ENCODE measurements at places on chromosomes 2 and 18.

GRCh38 chr2:170095380-170095779, 82.6 kb upstream of the MYO3B start:
- no peak for DNase-seq

DNA sequence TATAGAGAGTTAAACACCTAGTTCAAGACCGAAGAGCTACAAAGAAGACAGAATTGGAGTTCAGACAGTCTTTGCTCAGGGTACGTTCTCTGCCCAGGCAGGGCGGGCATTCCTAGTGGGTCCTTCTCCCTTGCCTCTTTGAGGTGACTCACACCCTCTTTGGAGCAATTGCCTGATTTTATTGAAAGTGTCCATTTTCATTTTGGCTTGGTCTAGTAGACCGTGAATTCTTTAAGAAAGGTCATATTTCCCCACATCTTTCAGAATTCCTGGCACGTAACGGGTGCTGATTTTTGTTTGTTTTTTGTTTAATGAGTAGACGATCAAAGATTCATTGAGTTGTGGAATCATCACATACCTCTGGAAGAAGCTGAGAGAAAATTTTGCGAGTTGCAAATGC, 871.5 kb downstream of the RNF144A start:
- DNase-seq = no peak

GRCh38 chr2:167318581-167318980, 430.3 kb downstream of the XIRP2 start:
- no peak for DNase-seq

DNA sequence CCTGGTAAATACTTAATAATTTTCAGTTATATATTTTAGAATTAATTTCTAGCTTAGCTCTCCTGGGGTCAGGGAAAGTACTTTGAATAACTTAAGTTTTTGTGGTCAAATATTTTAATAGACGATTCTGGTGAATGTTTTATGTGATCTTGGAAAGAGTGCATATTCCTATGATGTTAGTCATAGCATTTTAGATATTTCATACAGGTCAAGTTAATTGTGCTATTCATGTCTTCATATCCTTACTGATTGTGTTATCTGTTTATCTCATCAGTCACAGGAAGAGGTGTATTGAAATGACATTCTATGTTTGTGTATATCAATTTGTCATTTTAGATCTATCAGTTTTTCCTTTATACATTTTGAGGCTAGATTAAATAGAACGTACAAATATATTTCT, 576.2 kb downstream of the CPS1 start:
- DNase-seq = no peak

- no peak for DNase-seq
Observed at GRCh38 chr2:215238485-215239098, 73.3 kb upstream of the ATIC start.

GRCh38 chr2:190663839-190664238, 15.0 kb downstream of the NAB1 start:
- no peak for DNase-seq

DNA sequence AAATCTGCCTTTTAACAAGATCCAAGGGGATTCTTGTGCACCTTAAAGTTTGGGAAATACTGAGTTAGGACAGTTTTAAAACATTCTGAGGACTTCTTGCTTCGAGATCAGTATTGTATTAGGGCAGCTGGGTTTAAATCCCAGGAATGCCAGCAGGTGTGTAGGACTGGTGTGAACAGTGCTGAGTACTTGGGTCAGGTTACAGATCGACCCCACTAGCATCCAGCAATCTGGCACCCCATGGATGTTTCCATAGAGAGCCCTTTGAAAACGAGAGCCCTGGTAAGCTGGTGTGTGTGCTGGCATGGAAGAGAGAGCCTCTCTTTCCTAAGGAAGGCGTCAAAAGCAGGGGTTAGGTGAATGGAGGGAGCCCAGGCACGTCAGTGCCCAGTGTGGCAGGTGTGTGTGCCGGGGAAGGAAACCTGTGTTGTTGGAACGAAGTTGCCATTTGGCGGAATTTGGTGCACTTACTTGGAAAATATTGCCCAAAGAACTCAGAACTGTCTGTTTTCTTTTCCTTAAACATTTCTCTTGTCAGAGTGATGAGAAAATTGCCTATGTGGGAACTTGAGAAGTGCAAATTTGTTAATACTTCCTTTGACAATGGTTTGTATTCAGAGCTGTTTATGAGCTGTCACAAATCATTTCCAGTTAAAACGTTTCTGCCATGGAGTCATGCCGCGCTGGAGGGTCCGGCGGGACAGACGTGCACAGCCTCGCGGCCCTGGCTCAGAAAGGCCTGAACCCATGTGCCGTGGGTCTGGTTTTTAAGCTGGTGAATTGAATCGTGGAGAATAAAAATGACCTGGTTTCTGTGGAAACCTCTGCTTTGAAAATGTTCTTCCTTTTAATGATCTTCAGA, 38.1 kb downstream of the LDLRAD4 start:
- no peak for DNase-seq

- no peak for DNase-seq
Observed at GRCh38 chr2:113770929-113771328, 14.5 kb upstream of the SLC35F5 start.

GRCh38 chr2:120954939-120955338, 219.3 kb downstream of the GLI2 start:
- no peak for DNase-seq

DNA sequence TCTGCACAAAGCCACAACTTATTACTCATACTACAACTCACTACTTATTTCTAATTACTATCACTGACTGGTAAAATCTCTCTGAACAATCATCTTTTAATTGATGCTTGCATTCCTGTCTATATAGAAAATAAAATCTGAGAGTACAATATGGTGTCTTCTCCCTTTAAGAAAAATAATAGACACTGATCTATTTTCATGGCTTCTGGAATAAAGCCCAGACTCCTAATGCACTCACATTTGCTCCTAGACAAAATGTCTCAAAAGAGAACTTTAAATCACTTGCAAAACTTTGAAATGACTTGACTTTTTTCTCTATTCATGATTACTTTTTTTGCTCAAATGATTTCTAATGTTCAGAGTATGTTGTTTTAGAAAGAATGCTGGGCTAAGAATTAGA, 28.7 kb downstream of the ESCO1 start:
- no peak for DNase-seq

DNA sequence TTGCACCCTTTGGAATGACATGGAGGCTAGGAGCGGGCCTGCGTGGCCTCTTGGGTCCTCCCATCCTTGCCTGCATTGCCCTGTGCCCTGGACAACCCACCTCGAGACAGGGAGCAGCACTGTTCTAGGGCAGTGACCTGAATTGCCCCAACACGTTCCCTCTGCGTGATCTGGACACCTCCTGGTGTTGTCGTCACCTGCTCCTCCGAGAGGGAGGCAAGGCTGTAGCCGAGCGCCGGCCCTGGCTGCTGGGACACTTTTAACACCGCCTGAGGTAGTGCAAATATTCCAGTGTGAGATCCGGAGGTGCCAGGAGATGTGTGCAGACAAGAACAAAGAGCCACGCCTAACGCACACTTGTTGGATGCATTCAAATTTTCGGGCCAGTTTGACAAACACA, 131.5 kb downstream of the SMAD7 start:
- no peak for DNase-seq

- no peak for DNase-seq
Observed at GRCh38 chr2:26059542-26059941, 25.7 kb downstream of the RAB10 start.

- no peak for DNase-seq
Observed at GRCh38 chr2:148704247-148704646, 59.7 kb downstream of the EPC2 start.

GRCh38 chr2:104818264-104818663, 35.7 kb upstream of the POU3F3 start:
- DNase-seq = no peak

DNA sequence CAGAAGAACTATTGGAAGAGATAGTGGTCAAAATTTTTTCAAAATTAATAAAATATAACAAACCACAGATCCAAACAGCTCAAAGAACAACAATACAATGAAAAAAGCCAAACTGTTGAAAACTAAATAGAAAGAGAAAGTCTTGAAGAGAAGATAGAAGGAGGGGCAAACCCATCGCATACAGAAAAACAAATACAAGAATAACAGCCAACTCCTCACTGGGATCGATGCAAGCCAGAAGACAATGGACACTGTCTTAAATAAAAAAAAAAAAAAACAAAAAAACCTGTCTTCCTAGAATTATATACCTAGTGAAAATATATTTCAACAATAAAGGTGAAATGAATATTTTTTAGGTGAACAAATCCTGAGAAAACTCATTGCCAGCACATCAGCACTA, 34.1 kb upstream of the ARHGAP25 start:
- no peak for DNase-seq

DNA sequence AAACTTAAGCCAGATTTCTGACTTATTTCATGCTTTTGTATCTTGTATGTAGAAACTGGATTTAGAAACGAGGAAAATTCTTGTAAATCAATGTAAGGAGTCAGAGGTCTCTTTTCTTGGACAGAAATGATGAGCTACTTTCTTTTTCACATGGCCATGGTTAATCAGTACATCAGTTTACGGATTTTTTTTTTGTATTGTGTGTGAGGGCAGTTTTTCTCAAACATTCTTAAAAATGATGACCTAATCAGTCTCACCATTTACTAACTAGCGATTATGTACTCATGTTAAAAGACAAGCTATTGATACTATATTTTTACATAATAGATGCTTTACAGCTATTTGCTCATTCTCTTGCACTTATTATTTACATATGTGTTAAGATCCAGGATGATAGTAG, 165.2 kb upstream of the DOCK10 start:
- DNase-seq = no peak

GRCh38 chr2:121777699-121778058, 22.2 kb downstream of the TSN start:
- DNase-seq = no peak

GRCh38 chr18:40004246-40004645, 1950.8 kb upstream of the PIK3C3 start:
- no peak for DNase-seq

- DNase-seq = no peak
Observed at GRCh38 chr2:217387776-217388387, 528.0 kb upstream of the TNP1 start.

DNA sequence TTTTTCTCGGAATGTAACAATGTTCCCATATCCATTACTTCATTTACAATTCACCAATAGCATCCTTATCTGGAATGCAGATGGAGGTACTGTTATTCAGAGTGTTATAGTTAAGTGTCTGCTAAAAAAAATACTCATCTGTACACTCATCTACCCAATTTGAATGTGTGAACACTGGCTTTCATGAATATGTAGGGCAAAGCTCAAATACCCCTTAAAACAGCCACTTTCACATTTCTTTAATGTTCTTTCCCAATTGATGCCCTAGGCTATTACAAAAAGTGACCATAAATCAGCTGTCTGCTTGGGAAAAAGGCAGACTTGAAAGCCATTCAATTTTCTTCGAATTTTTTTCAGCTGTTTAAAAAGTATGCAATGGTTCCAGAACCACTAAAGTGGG, 796.3 kb upstream of the FSHR start:
- no peak for DNase-seq

- no peak for DNase-seq
Observed at GRCh38 chr18:66640431-66640830, 36.5 kb upstream of the CDH19 start.

DNA sequence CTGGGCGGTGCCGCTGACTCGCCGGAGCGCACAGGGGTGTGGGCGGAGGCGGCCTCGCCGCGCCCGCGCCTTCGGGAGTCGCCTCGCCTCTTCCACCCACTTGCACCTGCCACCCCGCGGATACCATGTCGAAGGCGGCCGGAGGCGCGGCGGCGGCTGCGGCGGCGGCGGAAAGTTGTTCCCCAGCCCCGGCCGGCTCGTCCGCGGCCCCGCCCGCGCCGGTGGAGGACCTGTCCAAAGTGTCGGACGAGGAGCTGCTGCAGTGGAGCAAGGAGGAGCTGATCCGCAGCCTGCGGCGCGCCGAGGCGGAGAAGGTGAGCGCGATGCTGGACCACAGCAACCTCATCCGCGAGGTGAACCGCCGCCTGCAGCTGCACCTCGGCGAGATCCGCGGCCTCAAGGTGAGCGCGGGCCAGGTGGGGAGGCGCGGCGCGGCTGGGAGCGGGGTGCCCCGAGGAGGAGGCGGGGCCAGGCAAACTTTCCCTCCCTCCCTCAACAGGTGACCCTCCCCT, 766 bp downstream of the CCDC85A start:
- DNase-seq = no peak

GRCh38 chr2:11132036-11132671, 23.1 kb upstream of the SLC66A3 start:
- no peak for DNase-seq

DNA sequence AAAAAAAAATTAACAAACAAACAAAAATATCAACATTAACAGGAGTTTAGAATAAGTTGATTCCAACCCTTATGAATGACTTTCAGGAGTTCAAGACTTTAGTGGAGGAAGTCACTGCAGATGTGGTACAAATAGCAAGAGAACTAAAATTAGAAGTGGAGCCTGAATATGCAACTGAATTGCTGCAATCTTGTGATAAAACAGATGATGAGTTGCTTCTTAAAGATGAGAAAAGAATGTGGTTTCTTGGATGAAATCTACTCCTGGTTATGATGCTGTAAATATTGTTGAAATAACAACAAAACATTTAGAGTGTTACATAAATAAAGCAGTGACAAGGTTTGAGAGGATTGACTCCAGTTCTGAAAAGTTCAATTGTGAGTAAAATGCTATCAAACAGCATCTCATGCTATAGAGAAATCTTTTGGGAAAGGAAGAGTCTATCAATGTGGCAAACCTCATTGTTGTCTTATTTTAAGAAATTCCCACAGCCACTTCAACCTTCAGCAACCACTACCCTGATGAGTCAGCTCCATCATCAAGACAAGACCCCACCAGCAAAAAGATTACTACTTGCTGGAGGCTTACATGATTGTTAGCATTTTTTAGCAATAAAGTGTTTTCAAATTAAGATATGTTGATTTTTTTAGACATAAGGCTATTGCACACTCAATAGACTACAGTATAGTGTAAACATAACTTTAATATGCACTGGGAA, 42.7 kb upstream of the TAF4B start:
- no peak for DNase-seq

DNA sequence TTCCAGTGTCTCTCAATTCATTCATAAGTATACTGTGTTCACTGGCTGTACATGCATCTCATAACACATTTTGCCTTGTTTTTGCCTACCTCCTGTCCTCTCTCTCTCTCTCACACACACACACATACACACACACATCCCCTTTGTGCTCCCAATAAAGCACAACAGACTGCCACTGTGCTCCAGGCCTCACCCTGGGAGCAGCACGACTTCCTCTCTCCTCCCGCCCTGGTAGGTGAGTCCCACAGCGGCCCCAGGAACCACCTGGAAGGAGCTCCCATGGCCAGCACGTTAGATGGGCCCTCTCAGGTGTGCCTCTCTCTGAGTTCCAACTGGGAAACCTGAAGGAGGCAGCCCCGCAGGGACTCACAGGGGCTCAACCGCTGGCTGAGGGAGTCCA, 65.4 kb downstream of the MARCHF4 start:
- DNase-seq = no peak

DNA sequence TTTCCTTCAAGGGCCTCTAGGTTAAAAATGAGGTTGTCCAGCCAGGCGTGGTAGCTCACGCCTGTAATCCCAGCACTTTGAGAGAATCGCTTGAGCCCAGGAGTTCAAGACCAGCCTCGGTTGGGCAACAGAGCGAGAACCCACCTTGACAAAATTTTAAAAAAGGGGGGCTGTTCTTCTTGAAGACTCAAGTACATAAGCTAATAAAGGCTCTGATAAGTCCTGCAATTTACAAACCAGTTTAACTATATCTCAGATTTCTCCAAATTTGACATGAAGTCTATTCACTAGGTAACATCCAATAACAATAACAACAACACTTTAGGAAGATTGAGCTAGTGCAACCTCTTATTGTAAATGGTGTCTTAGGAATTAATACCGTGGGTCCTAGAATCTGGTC, 129.7 kb downstream of the MAPK4 start:
- DNase-seq = no peak
